ENCODE measurements at places on chromosomes 4 and X.

- peak; percentile 7 for DNase-seq
These were observed 63.1 kb downstream of the TSC22D3 start for GRCh38 chrX:107712231-107713202.

GRCh38 chrX:75544786-75545185 is 21.9 kb upstream of the ZDHHC15 start:
- no peak for DNase-seq

- no peak for DNase-seq
These were observed 45.2 kb downstream of the ADH5 start for GRCh38 chr4:99043346-99043745.

DNA sequence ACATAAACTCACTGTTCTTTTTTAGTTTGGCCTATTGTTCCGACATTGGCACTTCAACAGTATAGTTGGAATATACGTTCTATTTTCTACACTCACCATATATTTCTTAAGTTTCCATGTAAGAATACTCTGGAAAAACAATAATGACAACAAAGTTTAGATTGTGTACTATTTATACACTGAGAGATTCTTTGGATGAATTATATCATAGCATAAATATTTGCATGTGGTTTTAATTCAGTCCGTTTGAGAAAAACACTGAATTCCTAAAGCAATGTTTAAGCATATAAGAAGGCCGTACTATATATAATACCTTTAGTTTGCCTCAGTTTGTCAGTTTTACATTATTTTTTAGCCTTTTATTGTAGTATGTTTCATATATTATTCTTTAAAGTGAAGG is 82.4 kb downstream of the RAP1GDS1 start:
- no peak for DNase-seq

GRCh38 chrX:30301208-30301607 is 8.0 kb downstream of the NR0B1 start:
- no peak for DNase-seq

- no peak for DNase-seq
These were observed 22.8 kb downstream of the MSN start for GRCh38 chrX:65690057-65690855.

DNA sequence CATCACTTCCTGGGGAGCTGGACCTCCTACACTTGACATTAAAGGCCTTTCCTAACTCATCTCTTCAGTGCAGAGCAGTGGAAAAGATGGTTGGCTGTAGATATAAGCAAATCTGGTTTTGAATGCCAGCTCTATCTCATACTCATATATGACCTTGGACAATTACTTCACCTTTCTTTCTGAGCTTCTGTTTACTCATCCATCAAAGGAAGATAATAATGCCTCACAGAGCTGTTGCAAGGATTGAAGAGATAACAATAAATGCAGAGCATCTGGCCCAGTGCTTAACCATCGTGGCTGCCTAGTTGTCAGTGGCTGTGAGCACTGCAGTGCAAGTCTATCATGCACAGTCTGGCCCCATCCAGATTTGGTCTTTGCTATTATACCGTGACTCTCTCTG is 148.1 kb upstream of the EOLA2 start:
- no peak for DNase-seq

DNA sequence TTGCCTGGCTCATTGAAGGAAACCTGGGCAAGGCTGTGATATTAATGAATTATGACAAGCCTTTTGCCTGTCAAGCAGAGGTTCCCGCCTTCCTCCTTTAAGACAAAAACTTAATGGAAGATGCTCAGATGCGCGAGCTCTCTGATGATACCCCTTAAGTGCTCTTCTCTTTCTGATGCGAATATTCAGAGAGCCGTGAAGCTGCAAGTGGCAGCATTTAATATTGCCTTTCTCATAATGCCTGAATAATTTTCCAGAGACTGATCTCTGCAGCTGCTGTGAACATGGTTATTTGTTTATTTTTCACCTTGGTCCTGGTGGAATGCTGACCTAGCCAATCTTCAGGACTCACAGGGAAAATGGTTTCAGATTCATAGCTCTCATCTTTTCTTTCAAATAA is 251.8 kb downstream of the TENM3 start:
- DNase-seq, result no peak

DNA sequence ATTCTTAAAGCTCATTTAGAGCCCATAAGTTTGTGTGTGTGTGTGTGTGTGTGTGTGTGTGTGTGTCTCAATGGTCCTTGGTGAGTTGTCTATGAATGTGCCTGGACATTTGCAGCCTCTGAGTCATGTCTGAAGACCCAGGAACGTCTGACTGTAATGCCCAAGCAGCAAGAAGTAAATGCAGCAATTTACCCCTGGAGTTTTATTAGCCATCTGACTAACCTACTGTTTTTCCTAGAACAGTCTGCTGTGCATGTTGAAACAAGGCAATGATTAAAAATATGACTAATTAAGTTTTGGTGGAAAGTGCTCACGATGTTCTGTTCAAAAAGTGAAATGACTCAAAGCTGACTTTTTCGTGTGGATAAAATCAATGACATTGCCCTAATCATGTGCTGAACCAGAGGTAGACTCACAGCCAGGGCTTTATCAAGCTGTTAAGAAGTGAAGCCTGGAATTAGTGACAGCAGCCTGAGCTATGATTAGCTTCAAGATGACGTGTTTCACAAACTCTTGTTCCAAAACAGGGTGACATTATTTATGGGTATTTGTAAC is 201.6 kb downstream of the CPE start:
- no peak for DNase-seq

DNA sequence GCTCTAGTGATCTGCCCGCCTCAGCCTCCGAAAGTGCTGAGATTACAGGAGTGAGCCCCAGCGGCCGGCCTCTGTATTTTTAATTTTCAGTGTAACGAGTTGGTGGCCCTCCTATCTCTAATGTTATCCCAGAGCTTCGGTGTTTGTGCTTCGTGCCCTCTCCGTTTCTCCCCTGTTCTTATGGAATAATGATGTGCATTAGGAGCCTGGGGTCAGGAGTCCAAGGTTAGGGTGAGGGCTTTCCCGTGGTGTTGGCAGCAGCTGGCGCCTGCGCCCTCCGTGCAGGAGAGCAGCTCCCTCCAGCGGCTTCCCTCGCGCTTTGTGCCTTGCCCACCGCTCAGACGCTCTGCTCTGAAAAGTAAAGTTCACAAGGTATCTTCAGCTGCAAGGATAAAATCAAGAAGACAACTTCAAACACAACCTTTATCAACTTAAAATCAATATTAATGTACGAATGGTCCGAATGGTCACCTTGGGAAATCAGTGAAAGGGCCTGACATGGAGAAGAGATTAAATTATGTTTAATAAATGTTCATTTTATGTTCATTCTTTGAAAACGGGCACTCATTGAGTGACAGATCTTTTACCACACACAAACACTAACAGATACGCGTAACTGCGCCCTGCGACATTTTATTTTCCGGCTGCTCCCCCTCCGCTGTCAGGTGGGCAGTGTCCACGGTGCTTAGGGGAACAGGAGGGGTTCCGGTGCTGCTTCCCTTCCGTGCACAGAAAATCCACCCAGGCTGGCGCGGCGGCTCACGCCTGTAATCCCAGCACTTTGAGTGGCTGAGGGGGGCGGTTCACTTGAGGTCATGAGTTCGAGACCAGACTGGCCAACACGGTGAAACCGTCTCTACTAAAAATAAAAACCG is 62.4 kb downstream of the TRAPPC11 start:
- no peak for DNase-seq
